BE2C (cell line): ENCODE measurements at places on chromosomes 6 and 20.

GRCh38 chr20:25454153-25454900 lies 46.9 kb downstream of the GINS1 start:
- no peak for DNase-seq

- peak; percentile 78 for DNase-seq
Observed at GRCh38 chr20:31569163-31570020, 35.7 kb upstream of the ID1 start.

DNA sequence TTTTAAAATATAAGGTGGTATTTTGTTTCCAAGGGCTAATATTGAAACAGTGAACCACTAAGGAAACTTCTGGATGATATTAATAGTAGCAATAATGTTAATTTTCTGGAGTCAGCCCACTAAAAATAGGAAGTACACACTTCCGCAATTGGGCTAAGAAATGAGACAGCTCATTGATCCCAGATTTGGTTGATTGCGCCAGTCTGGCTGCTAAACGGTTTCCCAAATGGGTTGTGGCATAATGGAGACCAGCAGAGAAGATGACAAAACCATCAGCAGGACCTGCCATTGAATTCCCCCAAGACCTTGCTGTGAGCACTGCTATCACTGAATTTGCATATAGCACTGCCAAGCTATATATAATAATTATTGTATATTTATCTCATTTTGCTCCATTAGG lies 71.2 kb upstream of the SGK1 start:
- DNase-seq = no peak

GRCh38 chr6:64504503-64504902 lies 868.9 kb downstream of the PHF3 start:
- DNase-seq = no peak

DNA sequence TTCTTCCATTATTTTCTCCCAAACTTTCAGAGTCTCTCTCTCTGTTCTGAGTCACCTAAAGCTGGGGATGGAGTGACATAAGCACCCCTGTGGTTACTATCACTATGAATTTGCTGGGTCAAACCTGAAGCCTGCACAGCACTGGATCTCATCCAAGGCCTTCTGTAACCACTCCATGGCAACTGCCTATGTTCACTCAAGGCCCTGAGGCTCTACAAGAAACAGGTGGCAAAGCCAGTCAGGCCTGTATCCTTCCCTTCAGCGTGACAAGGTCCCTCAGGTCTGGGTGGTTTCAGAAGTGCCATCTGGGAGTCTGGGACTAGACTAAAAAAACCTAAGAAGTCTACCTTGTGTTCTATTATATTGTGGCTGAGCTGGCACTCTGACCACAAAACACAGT lies 1278.8 kb upstream of the EYS start:
- peak; percentile 19 for DNase-seq

DNA sequence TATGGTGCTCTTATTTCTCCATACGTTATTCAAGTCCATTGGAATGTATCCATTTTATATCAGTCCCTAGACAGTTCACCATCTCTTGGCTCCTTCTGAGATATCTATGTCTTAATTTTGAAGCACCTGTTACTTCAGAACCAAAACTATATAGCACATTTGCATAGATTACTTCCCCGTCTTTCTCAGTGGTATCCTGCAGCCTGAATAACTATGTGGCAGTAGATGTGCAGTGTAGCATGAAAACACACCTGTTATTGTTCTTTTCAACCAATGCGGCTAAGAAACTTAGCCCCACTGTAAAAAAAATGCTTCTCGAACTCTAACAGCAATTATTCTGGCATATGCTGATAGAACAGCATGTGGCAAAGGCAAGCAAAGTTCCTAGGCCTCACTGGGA lies 1184.4 kb upstream of the ADGRB3 start:
- DNase-seq = no peak

DNA sequence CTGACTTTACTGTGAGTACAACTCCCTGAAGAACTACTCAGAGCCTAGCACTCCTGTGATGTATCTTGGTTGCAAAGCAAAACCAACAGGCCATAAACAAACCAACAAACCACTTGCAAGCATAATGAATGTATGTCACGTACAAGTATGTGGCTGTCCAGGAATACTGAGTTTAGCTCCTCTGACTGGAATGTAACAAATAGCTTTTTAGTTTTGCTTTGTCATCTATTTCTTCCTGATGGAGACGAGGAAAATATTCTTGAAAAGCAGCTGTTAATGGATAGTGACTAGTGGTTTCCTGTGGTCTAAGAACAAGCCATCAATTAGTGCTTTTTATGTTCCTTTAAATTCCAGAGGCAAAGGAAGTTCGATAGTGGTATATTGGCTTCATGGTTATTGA lies 101.9 kb upstream of the LY86 start:
- no peak for DNase-seq

GRCh38 chr6:12923644-12924235 lies 207.2 kb downstream of the PHACTR1 start:
- no peak for DNase-seq

DNA sequence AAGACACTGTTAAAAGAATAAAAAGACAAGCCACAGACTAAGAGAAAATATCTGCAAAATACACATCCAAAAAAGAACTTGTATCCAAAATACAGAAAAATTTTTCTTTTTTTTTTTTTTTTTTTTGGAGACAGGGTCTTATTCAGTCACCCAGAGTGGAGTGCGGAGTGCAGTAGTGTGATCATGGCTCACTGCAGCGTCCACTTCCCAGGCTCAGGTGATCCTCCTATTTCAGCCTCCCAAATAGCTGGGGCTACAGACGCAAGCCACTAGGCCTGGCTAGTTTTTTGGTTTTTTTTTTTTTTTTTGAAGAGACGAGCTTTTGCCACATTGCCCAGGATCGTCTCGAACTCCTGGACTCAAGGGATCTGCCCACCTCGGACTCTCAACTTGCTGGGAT lies 3.1 kb downstream of the ZUP1 start:
- no peak for DNase-seq

DNA sequence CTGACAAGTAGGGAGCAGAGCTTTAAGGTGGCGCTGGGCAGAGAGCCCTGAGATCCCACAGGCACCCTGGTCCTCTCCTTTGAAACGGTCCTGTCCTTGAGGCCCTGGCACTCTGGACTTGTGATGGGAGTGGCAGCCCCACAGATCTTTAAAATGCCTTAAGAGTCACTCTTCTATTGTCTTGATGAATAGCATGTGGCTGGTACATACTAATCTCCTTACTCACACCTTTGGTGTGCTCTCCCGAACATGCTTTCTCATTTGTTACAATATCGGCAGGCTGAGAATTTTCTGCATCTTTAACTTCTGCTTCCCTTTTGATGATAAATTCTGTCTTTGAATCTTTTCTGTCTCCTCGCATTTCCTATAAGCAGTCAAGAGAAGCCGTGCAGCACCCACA lies 333.8 kb downstream of the TFAP2A start:
- no peak for DNase-seq

- DNase-seq = no peak
Observed at GRCh38 chr20:24462460-24463010, 6.9 kb upstream of the SYNDIG1 start.

DNA sequence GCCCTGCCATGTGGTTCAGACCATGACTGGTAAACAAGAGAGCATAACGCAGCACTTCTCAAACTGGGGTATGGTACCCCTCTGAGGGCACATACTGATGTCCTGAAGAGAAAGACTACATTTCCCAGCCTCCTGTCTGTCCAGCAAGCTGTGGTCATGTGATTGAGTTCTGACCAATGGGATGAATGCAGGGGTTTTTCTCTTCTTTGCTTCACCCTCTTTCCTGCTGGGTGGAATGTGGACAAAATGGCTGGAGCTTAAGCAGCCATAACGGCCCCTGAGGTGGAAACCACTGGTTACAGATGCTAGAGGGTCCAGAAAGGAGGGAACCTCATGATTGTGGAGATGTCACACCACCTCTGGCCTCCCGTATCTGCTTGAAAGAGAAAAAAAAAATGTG lies 19.4 kb upstream of the KCNB1 start:
- DNase-seq = peak; percentile 42

GRCh38 chr6:133983099-133983939 lies 30.3 kb downstream of the TBPL1 start:
- no peak for DNase-seq

DNA sequence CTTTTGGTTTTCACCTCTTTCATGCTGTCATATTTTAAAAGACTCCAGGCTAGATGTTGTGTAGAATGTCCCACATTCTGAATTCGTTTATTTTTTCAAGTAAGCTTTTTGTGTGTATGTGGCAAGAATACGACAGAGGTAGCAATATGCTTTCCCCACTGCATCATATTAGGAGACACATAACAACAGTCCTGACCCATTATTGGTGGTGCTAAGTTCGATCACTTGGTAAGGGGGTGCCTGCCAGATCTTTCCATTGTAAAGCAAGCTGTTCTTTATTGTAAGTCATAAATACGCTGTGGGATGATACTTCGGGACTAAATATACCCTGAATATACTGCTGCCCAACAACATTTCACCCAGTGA lies 588 bp upstream of the NCOA3 start:
- no peak for DNase-seq

DNA sequence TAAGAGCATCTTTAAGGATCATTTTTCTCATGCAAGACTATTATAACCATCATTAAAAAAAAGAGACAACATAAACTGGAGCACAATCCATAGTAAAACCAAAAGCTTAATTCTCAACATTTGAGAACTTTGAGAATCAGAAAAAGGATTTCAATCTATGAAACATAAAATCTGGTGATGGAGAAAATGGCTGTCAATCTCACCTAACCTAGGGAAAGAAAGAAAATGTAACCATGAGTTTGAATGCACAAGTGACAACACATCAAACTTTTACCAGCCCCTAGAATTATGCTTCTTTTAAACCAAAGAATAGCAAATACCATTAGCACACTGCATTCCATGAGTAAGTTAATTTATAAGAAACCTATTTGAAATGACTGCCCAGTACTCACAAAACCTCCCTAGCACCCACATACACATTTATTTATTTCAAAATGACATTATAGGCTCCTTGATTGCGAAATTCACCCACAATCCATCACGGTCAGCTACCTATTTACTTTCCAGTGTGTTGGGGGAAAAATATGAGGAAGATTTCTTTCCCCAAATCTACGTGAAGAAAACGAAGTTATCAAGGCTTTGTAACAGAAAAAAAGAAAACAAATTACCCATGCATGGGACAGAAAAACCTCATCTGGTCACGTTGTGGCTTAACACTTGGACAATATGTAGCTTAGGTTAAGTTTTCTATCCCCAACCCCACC lies 828 bp downstream of the ASCC3 start:
- DNase-seq = no peak

GRCh38 chr6:130730600-130730999 lies 96.6 kb upstream of the SMLR1 start:
- DNase-seq = no peak

DNA sequence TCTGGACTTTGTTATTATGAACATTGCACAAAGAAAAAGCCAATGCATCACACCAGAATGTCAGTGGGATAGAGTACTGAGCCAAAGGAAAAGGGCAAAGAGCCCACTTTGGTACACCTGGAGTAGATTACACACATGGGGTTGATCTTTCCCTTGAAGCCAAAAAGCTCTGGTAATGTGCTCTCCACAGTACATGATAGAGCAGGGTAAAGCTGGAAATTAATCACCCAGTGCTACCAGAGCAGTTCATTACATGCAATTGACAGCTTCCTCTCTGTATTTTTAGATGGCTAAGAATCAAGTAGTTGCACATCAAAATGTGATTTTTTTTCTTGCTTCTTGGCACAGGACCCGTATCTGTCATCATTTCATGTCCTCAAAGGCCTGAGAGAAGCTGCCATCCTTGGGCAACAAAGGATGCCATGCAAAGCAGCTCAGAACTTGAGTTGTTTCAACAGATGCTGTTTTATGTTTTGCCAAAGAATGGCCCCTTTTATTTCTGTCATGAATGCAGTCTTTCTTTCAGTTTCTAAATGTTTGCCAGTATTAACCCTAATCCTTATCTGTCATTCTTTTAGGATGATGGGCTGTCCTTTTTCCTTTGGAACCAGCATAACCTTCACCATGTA lies 88.1 kb downstream of the HDGFL1 start:
- DNase-seq = no peak

DNA sequence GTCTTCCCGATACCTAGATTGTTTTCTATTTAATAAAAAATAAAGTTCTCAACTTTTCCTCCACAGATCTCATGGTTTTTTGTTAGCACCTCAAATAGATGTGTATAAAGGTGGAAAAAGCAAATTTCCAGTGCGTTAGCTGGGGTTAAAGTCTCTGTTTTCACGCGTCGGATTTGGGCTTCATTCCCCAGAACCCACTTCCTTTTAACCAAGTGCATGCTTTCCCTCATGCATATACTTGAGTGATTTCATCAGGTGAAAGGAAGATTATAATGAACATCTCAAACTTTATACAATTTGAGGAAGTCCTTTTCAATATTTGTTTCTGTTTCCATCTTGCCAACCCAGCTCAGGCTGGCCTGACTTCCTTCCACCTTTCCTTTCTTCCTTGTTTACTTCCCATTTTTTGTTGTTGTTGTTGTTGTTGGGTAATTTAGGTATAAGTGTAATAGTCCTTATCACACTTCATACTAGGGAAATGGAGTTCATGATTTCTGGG lies 43.9 kb upstream of the GGTLC1 start:
- no peak for DNase-seq
